ENCODE measurements at places on chromosomes 1 and 21.

DNA sequence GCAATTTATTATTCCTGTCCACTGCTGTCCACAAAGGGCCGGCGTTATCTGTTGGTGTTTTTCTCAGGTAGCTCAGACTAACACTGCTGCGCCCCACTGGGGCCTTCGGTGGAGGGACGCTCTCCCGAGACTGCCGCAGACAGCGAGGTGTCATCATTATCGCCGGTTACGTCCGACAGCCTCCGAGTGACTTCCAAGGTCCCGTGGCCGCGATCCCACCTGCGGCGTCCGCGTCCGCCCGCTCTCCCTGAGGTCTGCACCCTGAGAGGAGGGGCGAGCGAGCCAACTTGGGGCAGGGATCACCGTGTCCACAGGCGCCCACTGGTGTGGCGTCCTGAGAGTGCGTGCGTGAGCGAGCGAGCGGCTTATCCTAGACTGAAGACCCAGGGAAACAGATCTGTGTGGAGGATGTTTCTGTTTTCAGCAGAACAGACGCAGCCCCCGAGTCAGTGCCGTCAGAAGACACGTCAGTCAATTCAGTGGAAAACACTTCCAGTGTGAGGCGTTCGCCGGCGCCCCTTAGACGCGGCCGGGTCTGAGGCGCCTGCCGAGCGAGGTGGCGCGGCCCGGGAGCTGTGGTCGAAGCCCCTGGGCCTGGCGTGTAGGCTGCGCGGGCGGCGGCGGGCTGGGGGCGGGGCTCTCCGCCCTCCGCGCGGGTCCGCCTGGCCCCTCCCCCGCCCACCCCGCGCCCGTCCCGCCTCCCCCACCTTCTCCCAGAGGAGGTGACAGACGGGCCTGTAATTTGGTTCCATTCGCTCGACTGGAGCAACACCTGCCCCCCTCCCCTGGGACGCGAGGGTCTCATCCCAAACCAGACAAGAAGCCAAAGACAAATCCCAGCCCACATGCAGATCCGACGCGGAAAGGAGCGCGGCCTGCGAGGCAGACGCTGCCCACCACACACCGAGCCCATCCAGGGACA is 12.6 kb downstream of the NHLH2 start:
- no peak for DNase-seq

- no peak for DNase-seq
Observed at GRCh38 chr1:19640363-19641316, 3.5 kb upstream of the NBL1 start.

DNA sequence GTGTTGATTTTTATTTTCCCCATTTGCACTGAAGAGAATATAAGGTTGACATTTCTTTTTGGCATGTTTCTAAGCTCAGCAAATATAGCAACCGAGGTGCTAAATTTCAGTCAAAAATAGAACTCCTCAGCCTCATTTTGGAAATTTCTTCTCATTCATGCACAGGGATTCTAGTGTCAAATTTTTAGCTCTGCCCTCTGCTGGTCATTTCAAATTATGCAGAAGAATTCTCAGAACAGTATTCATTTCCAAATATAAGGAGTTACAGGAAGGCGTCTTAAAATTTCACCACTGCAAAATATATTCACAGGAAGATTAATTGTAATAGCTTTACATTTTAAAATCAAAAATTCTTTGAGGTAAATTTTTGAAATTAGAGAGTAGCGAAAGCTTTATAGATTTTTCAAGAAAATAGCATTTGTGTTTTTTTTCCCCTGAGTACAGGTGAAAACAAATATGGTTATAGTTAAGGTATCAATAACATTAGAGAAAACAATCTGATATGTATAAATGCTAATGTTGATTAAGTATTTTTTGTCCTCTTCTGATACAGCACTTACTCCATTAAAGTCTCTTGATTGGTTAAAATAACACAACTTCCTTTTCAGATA is 57.9 kb downstream of the FMN2 start:
- no peak for DNase-seq

GRCh38 chr1:115261496-115261895 is 76.6 kb downstream of the NGF start:
- DNase-seq = no peak

DNA sequence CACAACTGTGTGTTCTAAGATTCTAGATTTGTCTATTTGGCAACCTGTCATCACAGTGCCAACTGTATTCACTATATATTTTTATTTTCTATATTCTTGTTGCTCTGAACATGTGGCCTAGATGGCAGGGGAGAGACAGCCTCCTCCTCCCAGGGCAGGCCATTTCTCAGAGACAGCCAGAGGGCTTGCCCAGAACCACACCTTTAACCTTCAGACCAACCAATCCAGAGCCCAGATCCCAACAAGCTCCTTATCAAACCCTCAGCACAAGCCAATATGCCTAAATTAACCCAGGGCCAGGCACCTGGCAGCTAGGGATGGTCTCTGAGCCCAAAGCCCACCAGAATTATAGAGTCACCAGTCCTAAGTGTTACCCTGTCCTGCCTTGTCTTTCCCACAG is 19.3 kb downstream of the TRIM11 start:
- no peak for DNase-seq

DNA sequence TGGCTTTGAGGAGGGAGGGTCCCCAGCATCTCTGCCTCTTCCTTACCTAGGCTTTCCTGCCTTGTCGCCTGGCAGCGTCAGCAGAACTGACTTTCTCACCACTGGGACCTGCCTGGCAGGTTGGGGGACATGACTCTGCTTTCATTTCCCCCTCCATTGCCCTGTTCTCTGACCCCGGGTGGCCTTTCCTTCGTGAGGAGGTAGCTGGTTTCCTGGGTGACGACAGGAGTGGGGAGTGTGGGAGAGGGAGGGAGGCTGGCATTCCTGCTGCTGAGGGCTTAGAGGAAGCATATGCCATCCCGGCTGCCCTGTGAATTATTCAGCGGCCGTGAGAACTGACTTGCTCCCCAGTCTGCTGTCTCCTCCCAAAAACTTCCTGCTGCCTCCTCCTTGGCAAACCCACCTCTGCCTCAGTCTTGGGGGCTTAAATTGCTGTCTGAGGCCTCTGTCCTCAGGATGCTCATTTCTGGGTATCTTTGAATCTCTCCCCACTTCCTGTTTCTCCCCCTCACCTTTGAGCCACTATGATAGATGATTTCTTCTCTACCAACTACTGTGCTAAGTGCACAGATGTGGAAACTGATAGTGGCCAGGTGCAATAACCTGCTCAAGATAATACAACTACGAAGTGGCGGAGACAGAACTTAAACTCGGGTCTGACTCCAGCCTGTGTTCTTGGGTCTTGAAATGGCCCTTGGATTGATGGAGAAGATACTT is 182.0 kb upstream of the CSF3R start:
- no peak for DNase-seq

DNA sequence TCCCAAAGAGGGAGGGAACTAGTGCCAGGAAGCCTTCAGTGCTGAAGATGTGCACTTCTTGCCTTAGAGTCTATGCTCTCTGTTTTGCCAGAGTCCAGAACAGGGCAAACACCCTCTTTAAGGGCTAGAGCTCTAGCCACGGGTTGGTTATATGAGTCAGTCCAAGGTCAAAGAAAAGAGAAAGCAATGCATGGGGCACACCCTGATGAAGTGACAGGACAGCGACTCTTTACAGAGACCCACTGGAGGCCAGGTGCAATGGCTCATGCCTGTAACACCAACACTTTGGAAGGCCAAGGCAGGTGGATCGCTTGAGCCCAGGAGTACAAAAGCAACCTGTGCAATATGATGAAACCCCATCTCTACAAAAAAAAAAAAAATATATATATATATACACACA is 86.1 kb downstream of the TGFBR3 start:
- DNase-seq = no peak

- no peak for DNase-seq
Observed at GRCh38 chr1:185654199-185654951, 79.8 kb upstream of the HMCN1 start.

GRCh38 chr1:171081763-171082201 is 8.9 kb upstream of the FMO3 start:
- DNase-seq = no peak

GRCh38 chr21:39715804-39716397 is 29.1 kb upstream of the IGSF5 start:
- no peak for DNase-seq

DNA sequence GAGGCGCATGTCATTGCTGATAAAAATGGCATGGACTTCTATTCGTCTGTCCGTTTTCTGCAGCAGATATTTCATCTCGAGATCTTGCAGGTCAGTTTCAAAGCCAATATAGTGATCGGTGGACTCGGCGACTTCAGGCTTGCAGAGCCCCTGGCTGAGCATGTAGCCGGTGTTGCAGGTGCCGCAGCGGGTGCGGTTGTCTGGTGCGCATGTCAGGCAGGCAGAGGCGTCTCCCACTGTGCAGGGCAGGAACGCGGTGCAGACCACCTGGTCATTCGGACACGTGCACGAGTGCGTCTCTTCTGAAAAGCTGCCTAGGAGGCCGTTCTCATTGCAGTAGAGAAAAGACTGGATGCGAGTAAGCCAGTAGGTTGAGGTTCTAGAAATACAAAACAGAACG is 378.9 kb downstream of the BRINP3 start:
- no peak for DNase-seq

Data from GOT3 (cell line).